ENCODE measurements at places on chromosomes 2 and 18.

- no peak for DNase-seq
Observed at GRCh38 chr2:36993841-36994620, 27.7 kb upstream of the STRN start.

- no peak for DNase-seq
Observed at GRCh38 chr2:134815741-134816140, 22.7 kb upstream of the ACMSD start.

DNA sequence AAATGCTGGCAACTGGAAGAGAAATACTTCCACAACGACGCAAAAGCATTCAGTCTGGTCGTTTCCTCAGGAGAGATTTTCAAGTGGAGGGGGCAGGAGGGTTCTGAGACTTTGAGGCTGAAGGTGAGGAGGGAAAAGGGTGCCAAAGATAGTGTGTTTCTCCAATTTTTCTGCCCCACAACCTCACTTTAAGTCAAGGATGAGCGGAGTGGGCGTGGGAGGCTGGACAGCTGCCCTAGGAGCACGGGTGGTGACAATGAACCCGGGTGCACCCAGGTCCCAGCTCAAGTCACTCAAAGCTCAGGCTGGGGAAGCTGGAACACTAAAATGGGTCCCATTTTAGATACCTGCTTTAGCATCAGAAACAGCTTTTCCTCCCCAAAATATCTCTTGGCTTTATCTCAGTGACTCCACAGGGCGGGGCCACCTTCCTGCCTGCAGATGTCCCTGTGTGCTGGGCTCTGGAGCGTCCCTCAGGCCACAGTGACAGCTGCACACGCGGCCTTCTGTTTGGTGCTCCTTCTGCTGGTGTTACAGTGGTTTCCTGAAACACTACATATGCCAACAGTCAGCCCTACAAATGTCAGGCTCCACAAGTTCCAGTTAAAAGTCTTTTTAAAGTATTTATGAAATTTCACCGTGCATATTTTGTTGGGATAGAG lies 1.4 kb upstream of the MBP start:
- peak; percentile 80 for DNase-seq

DNA sequence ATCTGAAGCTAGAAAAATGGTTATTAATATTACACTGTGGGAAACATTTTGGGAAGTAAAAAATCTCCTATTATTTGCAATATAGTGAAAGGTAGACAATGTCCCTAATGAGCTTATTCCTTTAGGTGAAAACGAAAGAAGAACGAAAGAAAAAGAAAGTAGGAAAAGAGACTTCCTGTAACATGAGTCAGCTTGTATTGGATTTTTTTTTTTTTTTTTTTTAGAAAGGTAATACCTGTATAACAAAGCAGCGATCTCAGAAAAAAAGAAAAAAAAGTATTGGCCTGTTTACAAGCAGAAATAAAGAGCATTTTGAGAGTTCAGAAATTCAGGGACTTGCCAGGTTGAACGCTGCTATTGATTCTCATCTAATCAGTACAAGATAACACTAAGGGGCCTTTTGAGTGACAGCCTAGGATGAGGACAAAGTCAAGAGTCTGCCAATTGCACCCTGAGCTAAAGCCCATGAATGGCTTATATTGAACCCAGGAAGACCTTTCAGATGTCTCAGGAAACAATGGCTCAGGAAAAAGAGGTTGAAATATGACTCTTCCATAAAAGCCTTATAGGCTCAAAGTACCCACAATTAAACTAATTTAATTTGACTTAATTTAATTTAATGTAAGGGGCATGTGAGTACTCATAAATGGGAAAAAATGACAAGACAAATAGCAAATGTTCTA lies 615.6 kb upstream of the CDH2 start:
- DNase-seq, result no peak

GRCh38 chr2:8332646-8333045 lies 349.2 kb upstream of the ID2 start:
- no peak for DNase-seq

DNA sequence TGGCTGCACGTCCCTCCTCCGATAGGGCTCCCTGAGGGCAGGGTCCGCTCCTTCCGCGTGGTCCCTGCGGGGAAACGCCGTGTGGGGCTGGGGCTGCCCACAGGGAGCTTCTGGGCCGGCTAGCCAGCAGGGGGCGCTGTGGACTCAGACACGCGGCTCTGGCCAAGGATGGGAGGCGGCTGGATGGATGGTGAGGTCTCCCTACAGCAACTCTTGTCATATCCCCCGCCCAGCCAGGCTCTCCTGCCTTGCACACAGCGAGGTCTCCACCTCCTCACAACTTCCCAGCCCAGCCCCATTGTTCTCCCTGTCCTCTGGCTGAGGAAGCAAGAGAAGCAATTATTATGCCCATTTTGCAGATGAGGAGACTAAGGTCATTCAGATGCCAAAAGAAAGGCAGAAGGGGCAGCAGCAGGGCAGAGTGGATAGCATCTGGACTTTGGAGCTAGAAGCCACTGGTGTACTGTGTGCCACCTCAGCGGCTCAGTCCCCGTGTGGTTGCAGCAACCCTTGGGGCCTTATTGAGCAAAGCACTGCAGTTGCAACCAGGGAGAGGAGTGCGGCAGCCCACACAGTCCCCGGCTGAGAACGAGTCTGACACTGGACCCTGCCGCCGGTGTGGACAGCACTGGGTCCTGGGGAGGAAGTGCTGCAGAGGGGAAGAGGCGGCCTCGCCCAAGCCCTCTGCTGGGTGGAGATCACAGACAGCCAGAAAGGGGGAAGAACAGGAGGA lies 99.0 kb downstream of the ZFP36L2 start:
- peak; percentile 98 for DNase-seq

DNA sequence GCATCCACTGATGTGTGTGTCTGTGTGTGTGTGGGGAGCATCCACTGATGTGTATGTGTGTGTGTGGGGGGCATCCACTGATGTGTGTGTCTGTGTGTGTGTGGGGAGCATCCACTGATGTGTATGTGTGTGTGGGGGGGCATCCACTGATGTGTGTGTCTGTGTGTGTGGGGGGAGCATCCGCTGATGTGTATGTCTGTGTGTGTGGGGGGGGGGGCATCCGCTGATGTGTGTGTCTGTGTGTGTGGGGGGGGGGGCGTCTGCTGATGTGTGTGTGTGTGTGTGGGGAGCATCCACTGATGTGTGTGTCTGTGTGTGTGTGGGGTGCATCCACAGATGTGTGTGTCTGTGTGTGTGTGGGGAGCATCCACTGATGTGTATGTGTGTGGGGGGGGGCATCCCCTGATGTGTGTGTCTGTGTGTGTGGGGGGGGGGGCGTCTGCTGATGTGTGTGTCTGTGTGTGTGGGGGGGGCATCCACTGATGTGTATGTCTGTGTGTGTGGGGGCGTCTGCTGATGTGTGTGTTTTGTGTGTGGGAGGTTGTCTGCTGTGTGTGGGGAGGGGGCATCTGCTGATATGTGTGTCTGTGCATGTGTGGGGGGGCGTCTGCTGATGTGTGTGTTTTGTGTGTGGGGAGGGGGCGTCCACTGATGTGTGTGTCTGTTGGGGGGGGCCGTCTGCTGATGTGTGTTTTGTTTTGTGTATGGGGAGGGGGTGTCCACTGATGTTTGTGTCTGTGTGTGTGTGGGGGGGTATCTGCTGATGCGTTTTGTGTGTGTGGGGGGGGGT lies 125.9 kb downstream of the NFATC1 start:
- no peak for DNase-seq
